ENCODE measurements at places on chromosomes 16 and 17.

DNA sequence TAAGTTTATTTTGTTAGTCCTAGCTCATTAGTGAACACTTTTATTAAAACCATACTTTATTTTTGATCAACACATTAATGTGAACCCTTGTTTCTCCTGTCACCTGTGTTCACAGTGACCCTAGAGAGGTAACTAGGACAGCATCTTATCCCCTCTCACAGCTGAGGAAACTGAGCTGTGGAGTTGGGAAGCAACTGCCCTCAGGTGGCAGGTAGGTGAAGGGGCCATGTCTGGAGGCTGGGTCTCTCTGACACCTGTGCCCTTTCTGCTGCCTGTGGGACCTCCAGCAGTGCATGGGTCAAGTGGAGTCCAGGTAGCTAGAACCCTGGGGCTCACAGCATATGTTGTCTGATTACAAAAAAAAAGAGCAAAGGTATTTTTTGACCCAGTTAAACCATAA, 22.9 kb upstream of the SLC12A3 start:
- DNase-seq, result no peak

DNA sequence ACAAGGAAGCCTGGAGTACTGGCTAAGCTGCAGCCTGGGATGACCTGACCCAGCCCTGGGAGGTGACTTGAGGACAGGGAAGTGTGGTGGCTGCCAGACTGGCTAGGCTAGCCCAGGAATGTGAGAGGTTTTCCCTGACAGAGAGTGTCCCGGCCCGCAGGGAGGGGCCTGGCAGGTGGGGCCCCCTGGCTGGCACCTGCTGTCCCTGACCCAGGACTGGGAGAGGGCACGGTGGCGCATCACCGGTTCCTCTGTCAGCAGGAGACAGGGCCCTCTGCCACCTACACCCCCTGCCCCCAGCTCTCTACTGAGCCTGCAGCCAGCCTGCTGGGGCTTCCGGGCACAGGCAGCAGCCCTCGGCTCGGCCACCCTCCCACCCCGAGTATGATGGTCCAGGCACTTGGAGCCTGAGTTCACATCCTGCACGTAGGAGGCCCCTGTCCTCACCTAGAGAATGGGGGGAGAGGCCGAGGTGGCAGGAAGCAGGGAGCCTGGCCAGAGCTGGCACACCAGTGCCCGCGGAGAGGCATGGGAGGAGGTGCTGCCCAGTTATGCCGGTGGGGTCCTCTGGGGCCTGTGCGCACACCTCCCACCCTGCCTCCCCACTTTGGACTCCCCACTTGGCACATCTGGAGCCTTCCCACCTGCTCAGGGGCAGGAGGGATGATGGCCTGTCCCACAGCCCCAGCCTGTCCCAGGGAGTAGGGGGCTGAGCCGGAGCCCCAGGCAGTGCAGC, 528 bp downstream of the PRSS27 start:
- no peak for DNase-seq

- no peak for DNase-seq
Observed at GRCh38 chr17:34173241-34173640, 81.8 kb upstream of the CCL2 start.

DNA sequence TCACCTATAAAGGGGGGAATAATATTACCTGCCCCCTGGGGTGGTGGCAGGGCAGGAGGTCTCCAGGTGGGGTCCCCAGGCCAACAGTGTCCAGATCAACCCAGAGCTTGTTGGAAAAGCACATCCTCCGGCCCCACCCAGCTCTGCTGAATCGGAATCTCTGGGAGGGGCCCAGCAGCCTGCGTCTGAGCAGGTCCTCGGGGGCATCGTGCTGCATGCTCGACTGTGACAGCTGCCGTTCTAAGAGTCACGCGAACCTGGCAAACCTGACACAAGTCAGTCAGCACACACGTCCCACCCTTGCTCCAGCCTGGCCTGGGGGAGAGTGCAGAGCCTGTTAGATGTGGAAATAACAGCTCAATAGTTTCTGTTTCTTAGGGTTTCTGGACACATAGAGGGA, 72.3 kb downstream of the CRISPLD2 start:
- DNase-seq, result no peak

- DNase-seq, result no peak
Observed at GRCh38 chr17:13725288-13725990, 123.7 kb upstream of the HS3ST3A1 start.

DNA sequence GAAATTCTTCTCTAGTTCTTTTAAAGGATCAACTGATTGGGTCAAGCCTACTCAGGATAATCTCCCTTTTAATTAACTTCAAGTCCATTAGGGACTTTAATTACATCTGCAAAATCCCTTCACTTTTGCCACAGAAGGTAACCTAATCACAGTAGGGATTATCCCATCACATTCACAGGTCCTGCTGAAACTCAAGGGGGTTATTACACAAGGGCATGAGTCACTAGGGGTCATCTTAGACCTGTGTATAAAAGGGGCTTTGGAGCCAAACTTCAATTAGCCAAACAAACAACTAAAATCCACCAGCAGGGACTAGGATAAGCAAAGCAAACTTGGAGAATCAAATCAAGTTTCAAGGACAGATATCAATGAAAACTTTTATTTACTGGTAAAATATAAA, 19.4 kb downstream of the CIAPIN1 start:
- no peak for DNase-seq

GRCh38 chr17:50203604-50204345, 2.3 kb upstream of the COL1A1 start:
- no peak for DNase-seq

DNA sequence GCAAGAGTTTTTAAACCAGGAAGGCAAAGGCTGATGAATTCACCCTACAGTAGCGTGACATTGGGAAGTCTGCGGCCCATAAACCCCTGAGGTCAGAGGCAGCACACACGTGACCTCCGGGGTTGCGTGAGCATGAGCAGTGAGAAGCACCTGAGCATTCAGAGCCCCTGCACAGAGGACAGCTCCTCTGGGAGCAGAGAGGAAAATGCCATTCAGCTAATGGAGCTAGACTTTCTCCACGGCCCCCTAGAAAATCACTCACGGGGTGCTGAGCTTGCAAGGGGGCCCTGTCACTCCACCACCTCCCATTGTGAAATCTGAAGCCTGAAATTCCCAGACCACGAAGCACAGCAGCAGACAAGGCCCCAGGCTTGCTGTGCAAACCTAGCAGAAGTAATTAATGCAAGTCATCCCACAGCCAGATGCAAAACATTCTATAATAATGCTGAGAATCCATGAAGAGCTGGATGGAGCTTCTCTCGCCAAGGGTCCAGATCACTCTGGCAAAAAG, 114.9 kb upstream of the RCVRN start:
- DNase-seq, result no peak

- DNase-seq, result no peak
Observed at GRCh38 chr16:66457888-66458287, 30.8 kb downstream of the BEAN1 start.

GRCh38 chr16:87877942-87878507, 8.7 kb upstream of the SLC7A5 start:
- no peak for DNase-seq

- peak; percentile 77 for DNase-seq
Observed at GRCh38 chr17:75872434-75873351, 5.7 kb downstream of the TRIM47 start.

DNA sequence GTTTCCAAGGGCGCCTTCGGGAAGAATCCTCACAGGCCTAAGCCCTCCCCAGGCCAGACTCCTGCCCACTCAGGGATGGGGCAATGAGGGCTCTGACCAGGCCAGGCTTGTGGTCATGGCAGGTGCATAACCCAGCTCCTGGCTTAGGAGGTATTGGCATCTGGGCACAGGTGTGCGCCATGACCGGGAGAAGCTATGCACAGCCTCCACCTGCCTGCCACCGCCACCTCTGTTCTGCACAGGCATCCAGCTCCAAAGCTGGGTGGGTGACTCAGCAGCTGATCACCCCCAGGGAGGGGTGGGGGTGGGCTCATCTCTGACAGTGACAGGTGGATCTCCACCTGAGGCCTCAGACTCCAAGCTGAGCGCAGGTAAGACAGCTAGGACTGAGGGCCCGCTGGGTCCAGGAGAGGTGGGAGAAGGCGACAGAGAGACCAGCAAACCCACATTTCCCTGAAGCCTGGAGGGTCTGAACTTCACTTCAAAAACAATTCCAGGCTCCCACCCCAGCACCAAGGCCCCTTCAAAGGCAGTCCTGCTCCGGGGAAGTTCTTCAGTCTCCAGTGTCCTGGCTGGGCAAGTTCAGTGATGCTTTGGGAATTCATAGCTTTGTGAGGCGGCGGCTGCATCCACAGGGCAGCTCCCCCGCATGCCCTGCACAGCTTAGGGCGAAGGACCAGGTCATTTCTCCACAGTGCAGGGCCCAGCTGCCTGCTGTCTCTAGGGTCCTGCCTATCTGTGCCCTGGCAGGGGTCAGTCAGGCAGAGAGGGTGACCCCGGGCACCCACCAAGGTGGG, 121.6 kb upstream of the SMURF2 start:
- DNase-seq, result no peak

- no peak for DNase-seq
Observed at GRCh38 chr16:66842765-66843164, 1.4 kb upstream of the CA7 start.

GRCh38 chr17:50067996-50068395, 12.1 kb downstream of the ITGA3 start:
- no peak for DNase-seq

DNA sequence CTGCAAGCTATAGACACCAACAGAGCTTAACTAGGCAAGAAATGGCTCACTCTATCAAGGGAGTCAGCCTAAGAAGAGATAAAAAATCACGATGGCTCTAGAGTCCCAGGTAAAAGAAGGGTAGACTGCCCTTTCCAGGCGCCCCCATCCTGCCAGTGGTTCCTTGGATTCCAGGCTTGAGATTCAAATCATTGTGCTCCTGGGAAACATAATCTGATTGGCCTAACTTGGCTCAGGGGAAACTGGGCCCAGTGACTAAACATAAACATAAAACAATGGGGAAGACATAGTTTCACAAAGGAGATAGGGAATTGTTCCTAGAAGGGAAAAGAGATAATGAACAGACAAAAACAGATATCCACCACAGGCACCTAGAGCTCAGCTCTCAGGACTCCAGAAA, 56.4 kb downstream of the ZNF18 start:
- no peak for DNase-seq
